AG08396 (cell line): ENCODE measurements at places on chromosomes 1 and 21.

DNA sequence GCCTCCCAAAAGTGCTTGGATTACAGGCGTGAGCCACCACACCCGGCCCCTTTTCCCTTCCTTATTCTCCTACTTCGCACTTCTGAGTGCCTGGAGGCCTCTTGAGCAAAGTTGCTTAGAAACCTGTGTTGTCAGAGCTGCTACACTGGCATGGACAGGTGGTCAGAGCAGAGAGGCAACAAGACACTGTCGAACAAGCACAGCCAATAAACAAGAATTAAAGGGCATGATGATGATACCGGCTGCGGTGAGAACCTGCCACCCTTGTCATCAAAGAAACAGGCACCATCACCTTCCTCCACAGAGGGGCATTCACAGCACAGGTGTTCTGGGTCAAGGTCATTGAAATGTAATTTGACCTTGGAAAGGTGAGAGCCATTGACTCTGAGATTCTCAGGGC, 23.3 kb downstream of the STUM start:
- DNase-seq: no peak

- DNase-seq: no peak
These were observed 41.8 kb downstream of the LYPLAL1 start for GRCh38 chr1:219215477-219215876.

DNA sequence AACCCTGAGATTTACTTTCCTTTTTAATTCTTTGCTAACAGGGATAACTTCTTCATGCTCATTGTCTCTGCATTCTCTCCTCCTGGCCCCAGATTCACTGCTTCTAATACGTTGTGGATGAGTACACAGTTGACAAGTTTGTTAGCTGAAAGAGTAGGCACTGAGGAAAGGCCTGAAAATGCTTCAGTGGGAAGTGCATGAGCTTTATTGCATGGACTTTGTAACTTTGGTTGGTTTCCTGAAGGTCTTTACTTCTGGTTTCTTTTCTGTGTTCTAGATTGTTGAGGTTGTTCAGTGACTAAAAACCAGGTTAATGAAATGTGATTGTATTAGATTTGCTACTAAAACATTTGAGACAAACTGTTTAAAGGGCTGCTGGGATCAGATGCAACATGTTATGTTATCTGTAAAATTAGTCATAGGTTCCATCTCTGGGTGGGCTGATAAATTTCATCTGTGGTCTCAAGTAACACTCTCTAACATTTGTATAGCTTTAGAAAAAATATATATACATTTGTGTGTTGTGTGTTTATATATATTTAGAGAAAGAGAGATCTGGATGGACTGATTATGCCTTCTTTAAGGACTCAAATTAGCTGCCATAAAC, 19.1 kb downstream of the LRIG2 start:
- DNase-seq: no peak

DNA sequence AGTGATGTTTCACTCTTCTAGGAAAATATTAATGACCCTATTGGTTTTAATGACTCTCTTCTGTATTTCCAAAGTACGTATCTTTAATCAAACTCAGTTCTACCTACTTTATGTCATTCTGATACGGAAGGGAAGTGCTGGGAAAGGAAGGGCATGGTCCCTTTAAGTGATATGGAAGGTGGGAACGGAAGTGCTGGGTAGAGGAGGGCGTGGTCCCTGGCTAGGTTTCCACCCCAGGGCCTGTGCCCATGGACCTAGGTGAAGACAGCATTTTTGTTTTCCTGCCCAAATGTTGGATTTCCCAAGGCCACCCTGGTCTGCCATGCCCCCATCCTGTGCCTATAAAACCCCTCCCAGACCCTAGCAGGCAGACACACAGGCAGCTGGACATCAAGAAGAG, 24.0 kb downstream of the RGS4 start:
- DNase-seq: no peak

DNA sequence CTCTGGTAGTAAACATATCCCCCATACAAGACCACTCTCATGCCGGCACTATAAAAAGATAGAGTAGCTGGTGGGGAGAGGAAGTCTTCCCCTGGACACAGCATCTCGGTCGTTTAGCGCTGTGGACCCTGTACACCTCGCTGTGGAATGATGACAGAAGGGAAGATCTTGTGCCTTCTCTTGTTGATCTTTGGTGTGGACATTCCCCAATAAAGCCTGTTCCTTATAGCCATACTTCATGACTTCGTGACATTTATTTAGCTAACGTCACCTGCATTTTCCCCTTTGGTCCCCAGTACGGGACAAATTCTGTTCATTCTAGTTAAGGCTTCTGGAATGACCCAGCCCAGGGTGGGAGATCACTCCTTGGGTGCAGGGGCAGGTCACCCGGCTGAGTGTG, 24.9 kb upstream of the MAP10 start:
- no peak for DNase-seq

- no peak for DNase-seq
These were observed 15.5 kb upstream of the PPP1R15B start for GRCh38 chr1:204426971-204427701.
